Ascending aorta (tissue), 2 donors: ENCODE measurements at places on chromosomes 2 and 18.

DNA sequence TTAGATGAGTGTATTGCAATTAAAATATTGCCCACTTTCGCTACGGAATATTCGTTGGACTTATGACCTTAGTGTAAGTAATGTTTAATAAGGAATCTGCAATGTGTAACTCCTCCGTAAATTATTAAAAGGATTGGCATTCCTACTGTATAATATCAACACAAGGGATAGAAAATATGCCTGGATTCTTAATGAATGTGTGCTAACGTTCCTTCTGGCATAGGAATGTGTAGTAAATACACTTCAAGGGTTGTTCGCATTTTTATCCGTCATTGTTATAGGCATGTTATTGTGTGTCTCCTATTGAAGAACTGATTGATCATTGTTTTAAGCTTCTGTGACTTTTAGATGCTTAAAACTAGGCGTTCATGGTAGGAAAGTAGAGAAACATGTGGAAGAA is 134.5 kb downstream of the NEDD4L start:
- no peak for DNase-seq

DNA sequence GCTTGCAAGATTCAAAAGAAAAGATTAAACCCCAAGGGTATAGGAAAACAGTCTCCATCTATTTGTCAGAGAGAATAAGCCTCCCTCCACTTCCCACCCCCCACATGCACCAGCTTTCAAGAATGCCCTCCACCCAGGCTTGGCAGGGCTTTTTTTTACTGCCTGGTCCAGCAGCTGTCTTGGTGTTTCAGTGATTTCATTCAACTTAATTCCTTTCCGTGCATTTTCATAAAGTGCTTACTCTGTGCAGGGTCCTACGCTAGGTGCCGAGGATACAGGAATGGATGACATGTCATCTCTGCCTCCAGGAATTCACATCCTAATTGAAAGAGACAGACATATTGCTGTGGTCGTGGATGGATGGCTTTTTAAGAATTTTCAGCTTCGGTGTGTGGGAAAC is 117.9 kb downstream of the LRATD1 start:
- DNase-seq = no peak

DNA sequence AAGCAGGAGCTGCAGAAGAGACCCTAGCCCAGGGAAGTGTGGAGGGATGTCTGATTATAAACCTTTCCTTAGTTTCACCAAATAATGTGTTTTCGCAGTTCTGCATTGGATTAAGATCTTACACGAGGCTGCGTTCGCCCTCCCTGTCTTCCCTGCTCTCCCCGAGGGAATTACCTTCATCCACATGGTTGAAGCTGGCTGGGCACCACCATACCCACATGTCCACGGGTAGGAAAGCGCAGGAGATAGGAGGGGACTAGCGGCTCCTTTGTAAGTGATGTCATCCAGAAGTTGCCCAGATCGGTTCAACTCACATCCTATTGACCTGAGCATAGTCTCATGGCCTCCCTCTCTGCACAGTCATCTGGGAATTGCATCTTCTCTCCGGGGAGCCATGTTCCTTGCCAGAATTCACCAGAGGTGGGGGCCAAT is 1.1 kb downstream of the TTL start:
- DNase-seq = no peak

GRCh38 chr18:66994790-66995189 is 390.9 kb upstream of the CDH19 start:
- DNase-seq = no peak

GRCh38 chr18:80178935-80179818 is 68.1 kb downstream of the PARD6G start:
- DNase-seq = no peak

- DNase-seq = no peak
Measured at GRCh38 chr2:217909156-217909820, 93.5 kb downstream of the TNS1 start.

DNA sequence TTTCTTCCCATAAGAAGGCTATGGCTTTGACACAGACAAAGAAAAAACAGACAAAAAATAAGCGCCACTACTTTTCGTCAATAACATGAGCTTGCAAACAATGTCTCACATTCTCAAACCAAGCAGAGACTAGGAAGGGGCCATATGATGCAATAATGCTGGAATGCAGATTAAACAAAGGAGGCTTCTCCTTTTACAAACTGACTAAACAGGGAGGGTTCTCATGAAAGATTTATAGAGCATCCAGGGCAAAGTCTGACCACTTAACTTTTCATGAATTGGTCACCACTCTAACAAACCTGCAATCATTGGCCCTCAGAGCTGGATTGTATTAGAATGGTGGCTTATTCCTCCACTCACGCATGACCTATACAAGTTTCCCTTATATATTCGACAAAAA is 663.3 kb upstream of the CHAC2 start:
- DNase-seq = no peak

DNA sequence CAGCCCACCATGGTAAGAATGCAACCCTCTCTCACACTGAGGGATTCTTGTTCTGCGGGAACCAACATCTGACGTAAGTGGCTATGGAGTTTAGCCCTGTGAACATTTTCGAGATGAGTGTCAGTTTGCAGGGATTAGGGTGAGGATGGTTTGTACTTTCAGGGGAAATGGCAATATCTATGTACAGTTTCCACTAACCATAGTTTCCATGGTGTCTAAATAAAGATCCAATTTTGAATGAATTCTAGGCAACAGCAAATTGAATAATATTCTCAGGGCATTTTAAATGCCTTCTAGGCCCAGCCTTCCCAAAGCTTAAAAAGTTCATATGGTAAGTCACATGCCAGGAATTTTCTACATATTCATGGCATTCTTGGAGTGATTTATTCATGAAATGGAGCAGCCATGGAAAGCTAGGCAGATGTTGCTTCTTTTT is 105.4 kb upstream of the MMADHC start:
- DNase-seq = no peak

DNA sequence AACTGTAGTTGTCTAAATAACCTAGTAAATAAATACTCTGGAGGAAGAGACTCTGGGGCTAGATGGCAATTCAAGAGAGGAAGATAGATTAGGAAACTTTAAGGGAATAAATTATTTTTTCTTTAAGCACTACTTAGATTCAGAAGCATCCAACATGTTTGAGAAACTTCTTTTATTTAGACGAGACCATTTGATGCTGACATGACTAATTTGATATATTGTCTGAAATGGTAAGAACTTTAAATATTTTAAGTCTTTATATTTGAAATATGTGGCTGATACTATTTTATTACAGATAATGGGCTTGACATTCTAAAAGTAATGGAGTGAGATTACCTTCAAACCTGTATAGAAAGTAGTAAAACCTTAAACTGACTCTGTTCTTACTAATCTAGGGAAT is 36.4 kb downstream of the PPIG start:
- DNase-seq = no peak

DNA sequence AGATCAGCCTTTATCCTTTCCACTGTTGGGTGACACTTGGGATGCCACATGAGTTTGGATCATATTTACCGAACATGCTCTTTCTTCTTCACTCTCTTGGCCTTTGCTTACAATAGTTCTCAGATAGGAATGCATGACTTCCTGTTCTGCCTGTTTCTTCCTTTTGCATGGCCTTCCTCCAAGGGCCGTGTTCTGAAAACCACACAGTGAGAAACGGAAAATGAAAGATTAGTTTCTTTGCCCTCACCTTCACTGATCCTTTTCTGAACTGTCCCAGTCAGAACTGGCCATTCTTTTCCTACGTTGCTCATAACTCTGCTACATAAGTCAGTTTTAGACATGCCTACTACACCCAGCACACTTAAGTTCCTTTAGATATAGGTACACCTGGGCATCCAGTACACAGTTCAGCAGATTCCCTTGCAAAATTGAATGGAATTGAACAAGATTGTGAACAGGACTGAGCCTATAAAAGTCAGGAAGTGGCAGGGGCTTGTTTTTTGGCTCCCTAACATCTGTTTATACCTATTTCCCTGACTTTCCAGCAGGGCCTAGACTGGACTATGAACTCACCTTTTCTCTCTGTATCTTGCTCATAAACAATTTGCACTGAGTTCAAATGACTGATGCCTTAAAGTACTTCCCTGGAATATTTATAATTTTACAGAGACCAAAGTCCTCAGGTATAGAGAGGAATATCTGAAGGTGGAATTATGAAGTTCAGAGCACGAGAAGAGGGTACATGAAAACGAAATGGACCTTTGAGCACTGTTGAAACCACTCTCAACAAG is 186.4 kb upstream of the ST6GAL2 start:
- DNase-seq = no peak

DNA sequence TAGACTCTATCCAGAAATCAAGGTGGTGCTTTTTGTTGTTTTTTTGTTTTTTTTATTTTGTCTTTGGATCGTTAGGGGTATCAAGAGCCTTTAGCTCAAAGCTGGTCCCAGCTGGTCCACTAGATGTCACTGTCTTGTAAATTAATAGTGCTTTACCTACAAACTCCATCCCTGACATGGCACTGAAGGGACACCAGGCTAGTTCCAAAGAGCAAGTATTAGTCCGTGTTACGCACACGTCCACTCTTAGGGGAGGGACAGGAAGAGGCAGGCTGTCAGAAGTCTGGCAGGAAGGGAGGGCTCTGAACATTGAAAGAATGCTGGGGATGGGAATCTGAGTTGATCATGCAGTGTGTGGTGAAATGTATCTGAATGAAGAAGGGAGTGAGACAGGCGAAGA is 85.9 kb upstream of the CCBE1 start:
- no peak for DNase-seq

- DNase-seq = no peak
Measured at GRCh38 chr2:143801561-143801960, 672.3 kb downstream of the ARHGAP15 start.

- DNase-seq = no peak
Measured at GRCh38 chr2:211390536-211391188, 834.3 kb downstream of the CPS1 start.

- DNase-seq = no peak
Measured at GRCh38 chr2:200534572-200534971, 8.6 kb downstream of the SGO2 start.

- DNase-seq = no peak
Measured at GRCh38 chr18:69895066-69896047, 52.3 kb downstream of the CD226 start.

GRCh38 chr2:50133766-50134165 is 898.2 kb downstream of the NRXN1 start:
- DNase-seq = no peak

- DNase-seq = no peak
Measured at GRCh38 chr2:128727404-128727803, 408.7 kb upstream of the HS6ST1 start.

DNA sequence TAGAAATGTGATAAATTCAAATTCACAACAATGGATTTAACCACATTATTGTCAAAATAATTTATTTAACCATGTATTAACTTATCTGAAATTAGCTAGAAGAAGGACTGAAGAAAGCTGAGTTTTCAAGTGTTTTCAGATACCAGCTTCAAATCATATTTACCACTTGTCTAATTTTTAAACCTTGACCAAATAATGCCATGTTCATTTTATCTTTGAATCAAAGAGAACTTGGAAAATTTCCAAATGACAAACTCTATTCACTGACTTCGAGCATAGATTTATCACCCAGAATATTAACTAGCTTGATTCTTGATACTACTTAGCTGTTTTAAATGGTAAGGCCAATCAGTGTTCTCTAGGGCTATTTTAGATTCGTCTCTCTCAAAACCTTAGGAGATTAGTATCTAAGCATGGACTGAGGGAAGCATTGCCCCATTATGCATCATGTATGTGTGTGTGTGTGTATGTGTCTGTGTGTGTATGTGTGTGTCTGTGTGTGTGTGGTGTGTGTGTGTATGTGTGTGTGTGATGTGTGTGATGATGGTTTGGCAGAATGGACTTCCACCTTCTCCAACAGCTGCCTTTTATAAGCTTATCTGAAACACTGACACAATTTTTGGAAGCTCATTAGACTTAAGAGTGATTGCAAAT is 667.5 kb upstream of the FANCL start:
- no peak for DNase-seq

DNA sequence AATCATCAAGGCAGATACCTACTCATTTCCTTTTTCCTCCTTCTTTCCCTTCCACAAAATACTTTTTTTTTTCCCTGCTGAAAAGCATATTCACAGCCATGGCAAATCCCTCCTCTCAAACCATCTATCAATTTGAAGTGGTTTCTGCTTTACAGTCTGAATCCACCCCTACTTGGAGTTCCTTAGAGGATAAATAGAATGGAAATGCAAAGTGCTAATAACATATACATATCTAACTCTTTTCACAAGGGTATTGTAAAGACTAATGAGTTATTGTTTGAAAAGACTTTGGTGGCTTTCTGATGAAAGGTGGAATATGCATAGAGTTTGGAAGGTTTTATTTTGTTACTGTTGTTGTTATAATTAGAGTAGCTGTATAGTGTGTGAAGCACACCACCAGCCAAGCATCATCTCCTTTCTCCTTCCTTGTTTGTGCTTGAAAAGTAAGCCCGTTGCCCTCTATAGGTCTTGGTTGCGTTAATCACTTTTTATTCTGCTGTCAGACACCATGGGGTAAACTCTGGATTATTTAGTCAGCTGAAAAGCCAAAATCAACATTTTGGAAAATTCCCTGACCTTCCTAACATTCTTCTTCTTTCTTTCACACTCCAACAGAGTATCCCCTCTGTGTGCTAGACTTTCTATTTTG is 2126.9 kb upstream of the CELF4 start:
- no peak for DNase-seq
